Activated T-cell treated with anti-CD3 and anti-CD28 coated beads for 24 hours (primary cell): ENCODE measurements at places on chromosomes 5 and 9.

- DNase-seq: no peak
These were observed 16.3 kb downstream of the ECPAS start for GRCh38 chr9:111467778-111468367.

DNA sequence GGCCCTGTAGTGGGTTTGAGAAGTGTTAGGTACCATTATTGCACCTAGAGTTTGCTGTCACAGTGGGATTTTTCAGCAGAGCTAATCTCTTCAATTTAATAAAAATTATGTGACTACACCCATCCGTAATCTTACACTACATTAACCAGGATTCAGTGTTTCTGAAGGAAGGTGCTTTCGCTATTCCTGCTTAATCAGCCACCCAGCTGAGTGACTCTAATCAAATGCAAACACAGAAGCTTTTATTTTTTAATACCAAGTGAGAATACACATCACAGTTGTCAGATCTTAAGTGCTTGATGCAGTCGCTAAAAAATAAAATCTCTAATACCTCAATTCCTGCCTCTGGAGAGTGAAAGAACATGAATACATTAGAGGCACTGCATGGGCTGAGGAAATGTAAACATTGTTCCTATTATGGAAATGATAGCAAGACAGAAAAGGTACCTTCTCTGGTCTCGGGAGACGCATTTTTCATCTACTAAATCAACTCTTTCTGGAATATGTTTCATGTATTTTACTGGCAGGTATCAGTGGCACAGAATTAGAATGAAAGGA, 125.7 kb downstream of the SEMA6A start:
- DNase-seq: no peak

DNA sequence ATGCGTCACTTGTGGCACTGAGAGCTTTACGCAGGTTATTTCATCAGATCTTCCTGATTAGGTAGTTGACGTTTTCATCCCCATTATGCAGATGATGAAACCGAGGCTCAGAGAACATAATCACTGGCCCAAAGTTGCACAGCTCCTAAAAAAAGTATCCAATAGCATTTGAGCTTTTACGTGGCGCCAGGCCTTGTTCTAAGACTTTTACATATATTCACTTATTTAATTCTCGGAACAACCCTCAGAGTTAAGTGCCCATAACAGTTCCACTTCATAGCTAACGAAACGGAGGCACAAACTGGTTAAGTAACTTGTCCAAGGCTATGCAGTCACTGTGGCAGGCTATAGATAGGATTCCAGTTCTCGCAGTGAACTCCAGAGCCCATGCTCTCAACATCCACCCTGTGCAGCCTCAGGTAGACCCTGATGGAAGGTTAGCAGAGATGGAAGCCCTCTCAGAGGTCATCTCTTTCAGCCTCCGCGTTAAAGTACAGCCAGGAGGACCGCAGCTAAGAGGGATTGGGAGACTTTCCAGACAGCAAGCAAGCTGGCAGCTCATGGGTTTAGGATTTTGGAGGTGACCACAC, 39.3 kb downstream of the AMBP start:
- DNase-seq: no peak

DNA sequence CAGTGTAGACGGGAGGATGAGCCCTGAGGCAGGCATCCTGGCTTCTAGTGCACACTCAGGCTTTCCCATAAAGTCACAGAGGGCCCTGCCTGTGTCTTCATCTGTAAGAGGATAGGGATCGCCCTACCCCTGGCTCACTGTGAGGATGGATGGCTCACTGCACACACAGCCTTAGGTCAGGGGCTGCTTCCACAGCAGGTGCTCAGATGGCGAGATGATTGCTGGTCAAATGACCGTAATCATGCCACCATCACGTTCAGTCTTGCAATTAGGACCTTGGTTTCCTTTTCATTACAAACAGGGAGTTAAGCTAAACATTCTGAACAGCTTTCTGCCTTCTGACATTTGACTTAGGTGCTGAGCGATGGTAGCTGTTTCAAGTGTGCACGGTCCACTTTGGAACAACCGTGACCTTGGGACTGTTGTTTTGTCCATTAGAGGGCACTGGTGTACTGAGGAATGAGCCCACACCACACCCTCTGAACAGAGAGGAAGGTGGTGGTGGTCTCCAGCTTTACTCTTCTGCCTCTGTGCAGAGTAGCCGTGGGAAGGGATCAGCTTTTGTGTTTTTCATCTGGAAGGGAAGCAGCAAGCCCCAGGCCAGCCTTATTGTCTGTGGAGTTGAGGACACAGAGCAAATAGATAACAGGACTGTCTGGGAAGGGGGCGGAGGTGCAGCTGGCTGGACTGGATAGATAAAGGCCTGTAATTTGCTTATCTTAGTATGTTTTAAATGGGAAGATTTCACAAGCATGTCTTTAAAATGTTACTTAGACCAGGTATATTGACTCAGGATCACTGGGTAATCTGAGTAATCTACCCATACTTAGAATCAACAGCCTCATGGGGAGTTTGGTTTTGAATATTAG, 183.1 kb downstream of the TRIO start:
- DNase-seq: no peak

DNA sequence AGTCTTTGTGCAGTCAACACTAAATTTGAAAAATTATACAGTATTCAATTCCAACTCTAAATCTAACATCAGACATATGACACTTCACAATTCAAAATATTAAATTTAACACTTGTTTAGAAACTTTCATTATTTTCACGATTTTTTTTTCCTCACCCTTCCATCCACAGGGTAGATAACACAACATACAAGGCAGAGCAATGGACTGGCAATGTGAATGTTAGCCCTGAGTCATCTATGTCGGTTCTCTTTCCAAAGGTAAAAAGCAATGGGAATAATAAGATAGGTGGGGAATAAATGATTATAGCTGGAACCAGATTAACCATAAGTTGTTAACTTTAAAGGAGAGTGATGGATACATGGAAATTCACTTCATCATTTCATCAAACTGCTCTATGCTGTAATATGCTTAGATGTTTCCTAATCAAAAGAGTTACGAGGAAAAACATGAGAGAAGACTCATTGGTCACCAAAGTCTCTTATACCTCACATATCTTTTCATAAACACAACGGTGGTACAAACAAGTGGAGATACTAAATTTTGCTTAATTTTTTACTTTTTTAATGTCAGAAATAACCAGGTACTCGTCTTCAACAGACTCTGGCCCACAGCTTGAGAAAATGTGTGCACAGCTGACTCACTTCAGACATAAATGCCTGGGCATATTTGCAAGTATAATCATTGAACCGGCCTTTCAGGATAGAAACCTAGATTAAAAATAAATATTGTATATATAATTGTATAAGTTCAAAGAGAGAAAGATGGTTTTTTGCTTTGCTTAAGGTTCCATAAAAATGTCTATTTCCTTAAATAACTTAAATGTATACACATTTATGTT, 23.0 kb downstream of the RFX3 start:
- DNase-seq: no peak

GRCh38 chr5:98933445-98934072, 4.8 kb upstream of the CHD1 start:
- peak; percentile 11 for DNase-seq

- DNase-seq: no peak
These were observed 25.6 kb upstream of the POU4F3 start for GRCh38 chr5:146313027-146313426.

GRCh38 chr5:89213573-89213972, 330.6 kb upstream of the MEF2C start:
- no peak for DNase-seq

- no peak for DNase-seq
These were observed 183.6 kb upstream of the IRX4 start for GRCh38 chr5:2066373-2066772.

DNA sequence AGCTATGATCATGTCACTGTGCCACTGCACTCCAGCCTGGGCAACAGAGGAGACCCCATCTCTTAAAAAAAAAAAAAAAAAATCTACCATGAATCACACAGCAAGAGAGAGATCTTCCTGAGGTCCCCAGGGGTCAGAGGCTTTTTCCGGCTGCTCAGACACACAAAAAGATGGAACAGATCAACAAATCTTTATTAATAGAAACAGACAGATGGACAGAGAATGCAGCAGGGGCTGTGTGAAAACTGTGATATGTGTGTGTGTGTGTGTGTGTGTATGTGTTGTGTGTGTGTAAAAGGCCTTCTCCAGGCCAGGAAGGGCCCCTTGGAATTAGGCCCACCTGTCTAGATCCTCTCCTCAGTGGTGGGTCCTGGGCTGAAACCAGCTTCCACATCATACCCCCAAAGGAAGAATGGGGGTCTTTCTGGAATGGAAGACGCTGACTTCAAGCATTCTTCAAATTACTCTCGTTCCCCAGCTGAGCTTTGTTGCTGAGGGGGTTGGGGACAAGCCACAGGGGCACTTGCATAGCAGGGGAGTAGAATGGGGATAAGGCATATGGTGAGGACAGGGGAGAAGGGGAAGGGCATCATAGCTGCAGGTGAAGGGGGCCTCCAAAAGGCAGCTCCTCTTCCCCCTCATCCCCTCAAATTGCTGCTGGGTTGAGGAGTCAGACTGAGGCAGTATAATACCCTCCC, 2.9 kb downstream of the SIGMAR1 start:
- DNase-seq: no peak

GRCh38 chr5:2960294-2960693, 208.8 kb upstream of the IRX2 start:
- DNase-seq: no peak

GRCh38 chr9:98831696-98832095, 24.2 kb downstream of the GALNT12 start:
- DNase-seq: no peak

DNA sequence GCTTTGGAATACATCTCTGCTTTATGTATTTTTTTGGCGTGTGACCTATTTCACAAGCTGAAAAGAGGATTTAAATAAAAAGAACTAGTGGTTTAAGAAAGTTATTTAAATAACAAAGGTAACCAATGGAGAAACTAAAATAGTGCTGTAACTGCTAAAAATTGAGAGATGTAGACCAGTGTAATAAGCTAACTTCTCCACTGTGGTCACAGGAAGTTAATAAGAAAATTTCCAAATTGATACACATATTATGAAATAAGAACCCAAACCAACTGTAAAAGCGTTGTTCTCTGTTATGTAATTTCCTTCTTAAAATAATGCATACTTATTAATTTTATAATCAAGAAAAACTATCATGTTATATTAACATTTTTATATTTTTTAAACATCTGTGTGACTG, 29.1 kb upstream of the ZFAND5 start:
- no peak for DNase-seq

DNA sequence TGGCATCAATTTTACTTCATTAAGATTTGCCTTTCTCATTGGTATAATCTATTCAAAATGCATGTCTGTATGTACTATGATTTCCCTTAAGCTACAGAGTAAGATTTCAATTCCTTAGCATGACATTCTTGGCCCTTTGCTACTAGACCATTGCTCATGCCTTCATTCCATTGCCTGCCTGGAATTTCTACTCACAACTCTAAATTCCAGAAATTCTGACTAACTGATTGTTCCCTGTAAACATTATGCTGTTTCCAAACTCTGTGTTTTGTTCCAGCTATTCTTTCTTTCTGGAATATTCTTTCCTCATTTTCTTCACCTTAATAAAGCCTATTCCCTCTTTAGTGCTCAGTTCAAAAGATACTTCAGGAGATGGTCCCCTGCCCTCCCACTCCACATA, 568.8 kb upstream of the SEMA6A start:
- DNase-seq: no peak

GRCh38 chr9:121297389-121297788, 29.4 kb downstream of the GSN start:
- no peak for DNase-seq

GRCh38 chr5:141100243-141100805, at the start of gene PCDHB3:
PCDHB3 (plus strand) TSS chr5:141100473; CDS start chr5:141100650, 177 bp downstream.
- DNase-seq: peak; percentile 4

GRCh38 chr9:109469646-109470358, 28.3 kb downstream of the PTPN3 start:
- DNase-seq: peak; percentile 51

DNA sequence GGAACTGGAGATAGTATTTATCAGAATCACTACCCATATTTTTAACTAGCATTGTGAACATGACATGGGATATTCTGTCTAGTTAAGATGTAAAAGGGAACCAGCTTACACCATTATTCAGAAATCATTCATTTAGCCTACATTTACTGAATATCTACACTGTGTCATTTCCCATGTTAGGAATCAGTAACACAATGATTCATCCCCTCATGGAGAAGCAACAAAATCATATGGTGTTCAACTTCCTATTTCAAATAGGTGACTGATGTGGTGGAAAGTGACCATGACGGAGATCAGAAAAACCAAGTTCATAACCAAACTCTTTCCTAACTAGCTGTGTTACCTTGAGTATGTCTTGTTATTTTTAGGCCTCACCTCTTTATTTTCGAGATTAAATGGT, 550.0 kb upstream of the TUSC1 start:
- DNase-seq: no peak

GRCh38 chr9:93295456-93296076, 111.6 kb downstream of the WNK2 start:
- no peak for DNase-seq

DNA sequence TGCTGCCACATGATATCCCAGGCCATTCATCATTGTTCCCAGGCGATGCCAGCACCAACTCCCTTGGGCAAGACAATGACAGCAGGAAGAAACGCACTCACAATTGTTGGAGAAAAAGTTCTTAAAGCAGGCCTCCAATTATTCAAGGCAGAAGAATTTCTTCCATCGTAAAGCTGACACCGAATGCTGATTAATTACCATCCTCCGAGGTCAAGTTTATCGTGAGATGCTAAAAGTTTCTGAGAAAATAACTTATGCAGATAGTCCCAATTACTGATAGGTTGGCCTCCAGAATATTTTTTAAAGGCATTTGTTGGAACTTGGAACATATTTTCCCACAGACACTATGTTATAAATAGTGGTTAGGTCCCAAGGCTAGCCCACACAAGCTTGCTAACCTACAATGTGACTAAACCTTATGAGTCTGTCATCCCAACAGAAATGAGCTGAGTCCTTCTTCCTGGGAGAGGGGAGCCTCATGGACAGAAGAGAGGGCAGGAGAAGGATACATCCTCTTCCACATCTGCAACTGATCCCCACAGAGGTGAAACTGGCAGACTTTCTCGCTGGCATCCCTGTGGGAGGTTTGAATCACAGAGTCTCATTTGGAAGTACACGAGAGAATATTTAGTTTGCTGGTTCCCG, 202.4 kb upstream of the TBC1D2 start:
- DNase-seq: no peak

- DNase-seq: no peak
These were observed 605.0 kb downstream of the RAB3C start for GRCh38 chr5:59187857-59188256.

DNA sequence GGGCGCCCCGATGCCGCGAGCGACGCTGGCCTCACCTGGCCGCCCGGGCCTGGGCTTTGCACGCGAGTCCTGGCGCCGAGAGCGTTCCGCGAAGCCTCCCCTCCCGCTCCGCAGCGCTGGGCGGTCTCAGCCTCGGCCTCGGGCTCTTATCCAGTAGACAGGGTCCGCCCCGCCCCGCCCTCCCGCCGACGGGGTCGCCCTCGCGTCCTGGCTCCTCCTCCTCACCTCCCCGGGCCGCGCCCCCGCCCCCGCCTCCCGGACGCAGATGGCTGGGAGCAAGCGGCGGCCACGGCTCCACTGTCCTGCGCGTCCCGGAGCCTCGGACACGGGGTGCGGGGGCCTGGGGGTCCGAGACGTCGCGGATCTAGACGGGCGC, at the start of gene SLC6A3:
TSS of gene SLC6A3 (minus strand) at position 128 of the 376 bp plus-strand sequence. CDS start 2,243 bp downstream, outside the sequence.
- DNase-seq: peak; percentile 16
